ENCODE measurements at places on chromosomes 4 and X.

GRCh38 chr4:175238827-175239517, 320.8 kb downstream of the ADAM29 start:
- DNase-seq = peak; percentile 58

- DNase-seq = no peak
Observed at GRCh38 chr4:162705130-162705803, 461.4 kb downstream of the NAF1 start.

- DNase-seq = no peak
Observed at GRCh38 chr4:125198916-125199315, 115.8 kb upstream of the FAT4 start.

GRCh38 chr4:16884673-16885460, 13.6 kb downstream of the LDB2 start:
- DNase-seq = no peak

DNA sequence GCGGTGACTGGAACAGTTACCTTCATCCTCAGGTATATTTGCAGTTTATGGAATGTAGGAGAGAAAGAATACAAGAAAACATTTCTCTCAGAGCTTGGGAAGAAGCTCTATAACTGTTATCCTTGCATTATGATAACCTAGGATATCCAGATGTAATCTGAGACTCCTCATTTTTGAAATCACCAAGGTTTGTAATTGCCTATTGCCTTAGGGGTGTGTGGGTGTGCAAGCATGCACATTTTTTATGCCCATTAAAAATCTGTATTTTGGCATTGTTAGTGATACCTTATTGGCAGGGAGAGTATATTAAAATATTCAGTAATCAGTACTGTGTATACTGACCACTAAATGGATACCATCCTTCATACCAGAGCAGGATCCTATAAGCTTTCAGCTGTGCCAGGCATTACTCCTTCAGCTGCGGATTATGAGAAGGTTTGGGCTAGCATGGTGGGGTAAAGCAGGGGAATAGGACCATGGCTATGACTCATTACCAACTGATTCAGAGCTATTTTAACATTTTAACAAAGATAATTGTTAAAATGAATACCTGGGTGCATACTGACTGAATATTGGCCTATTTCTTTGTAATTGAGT, 8.3 kb downstream of the SEC24B start:
- DNase-seq = no peak

DNA sequence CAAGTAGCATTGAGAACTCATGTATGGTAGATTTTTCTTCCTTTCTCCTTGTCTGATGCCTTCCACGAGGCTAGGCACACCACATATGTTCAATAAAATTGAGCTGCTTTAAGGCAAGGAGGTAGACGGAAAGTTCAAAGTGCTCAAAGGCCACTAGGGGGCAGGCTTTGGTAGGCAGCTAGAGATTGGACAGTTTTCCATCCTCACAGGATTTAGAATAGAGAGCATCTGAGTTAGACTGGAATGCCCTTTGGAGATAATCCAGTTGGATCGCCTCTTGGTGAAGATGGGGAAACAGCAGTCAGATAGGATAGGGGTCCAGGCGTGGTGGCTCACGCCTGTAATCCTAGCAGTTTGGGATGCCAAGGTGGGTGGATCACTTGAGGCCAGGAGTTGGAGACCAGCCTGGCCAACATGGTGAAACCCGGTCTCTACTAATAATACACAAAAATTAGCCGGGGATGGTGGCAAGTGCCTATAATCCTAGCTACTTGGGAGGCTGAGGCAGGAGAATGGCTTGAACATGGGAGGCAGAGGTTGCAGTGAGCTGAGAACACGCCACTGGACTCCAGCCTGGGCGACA, 30.4 kb downstream of the ELF4 start:
- peak; percentile 39 for DNase-seq

DNA sequence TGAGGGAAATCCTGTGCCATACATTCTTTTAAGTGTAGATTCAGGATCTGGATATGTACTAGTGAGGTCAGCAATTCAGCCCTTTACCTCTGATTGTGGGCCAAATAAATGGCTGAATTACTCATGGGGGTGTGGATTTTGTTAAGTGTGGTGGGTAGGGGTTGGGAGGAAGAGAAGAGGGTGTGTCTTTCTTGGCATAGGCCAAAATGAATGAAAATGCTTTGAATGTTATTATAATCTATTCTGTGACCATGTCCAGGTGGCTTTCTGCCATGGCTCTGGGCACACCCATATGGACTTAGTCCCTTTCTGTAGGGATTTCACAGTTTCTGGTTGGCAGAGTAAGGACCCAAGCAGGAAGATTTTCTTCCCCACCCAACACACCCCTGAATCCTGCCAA, 244.3 kb downstream of the CBR4 start:
- DNase-seq = no peak

DNA sequence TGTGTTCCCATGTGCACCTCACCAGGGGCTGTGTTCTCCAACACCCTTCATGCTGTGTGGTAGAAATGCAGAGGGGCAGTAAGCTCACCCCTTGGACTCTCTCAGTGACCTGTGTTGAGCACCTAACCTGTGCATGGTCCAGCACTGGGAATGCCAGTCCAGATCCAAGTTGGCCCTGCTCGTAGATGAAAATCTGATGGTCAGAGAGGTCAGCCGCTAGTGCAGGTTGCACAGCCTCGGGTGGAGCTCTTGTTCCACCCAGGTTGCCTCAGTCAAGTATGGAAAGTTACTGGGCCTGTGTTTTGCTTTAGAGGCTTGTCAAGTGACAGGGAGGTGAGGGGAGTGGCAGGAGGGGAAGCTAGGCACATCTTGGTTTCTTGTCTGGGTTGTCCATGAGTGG, 51.3 kb downstream of the NOP14 start:
- no peak for DNase-seq

- DNase-seq = no peak
Observed at GRCh38 chr4:108926061-108926460, 163.2 kb upstream of the ETNPPL start.

Data from T47D (cell line).